CD4-positive, alpha-beta T cell treated with Interleukin-12 subunit alpha and Interleukin-12 subunit beta, for 1 hour (primary cell): ENCODE measurements at places on chromosomes 16 and 17.

GRCh38 chr17:12256380-12256995 is 235.8 kb downstream of the MAP2K4 start:
- DNase-seq: peak; percentile 2

DNA sequence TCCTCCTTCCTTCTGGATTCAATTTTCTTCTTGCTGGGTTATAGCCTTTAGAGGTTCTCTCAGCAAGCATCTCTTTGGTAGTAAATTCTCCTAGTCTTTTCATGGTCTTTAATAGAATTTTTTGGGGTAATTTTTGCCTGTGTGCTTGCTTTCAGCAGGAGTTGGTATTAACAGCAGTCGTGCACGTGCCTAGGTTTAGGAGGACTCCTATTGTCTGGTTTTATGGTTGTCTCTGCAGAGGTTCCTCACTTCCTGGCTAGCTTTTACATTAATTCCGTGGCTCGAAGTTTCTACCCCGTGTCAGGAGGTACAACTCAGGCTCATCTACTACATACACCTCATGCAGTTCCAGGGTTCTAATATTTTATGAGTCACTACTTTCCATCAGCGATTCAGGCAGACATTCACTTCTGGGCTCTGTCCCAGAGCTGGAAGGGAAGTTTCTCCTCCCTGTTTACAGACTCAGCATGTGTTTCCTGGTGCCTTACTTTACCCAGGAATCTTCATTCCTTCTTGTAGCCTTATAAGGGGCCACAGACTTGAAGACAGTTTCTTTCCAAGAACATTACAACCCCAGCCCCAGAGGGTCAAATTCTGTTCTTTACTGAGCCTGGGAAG is 643.6 kb downstream of the HS3ST4 start:
- no peak for DNase-seq

GRCh38 chr17:4600563-4600962 is 16.2 kb downstream of the SMTNL2 start:
- no peak for DNase-seq

GRCh38 chr17:80859002-80859941 is 132.4 kb upstream of the CHMP6 start:
- DNase-seq: no peak

GRCh38 chr17:79364315-79365094 is 246.3 kb downstream of the RBFOX3 start:
- no peak for DNase-seq

- no peak for DNase-seq
Measured at GRCh38 chr16:83308414-83308813, 499.4 kb upstream of the HSBP1 start.

DNA sequence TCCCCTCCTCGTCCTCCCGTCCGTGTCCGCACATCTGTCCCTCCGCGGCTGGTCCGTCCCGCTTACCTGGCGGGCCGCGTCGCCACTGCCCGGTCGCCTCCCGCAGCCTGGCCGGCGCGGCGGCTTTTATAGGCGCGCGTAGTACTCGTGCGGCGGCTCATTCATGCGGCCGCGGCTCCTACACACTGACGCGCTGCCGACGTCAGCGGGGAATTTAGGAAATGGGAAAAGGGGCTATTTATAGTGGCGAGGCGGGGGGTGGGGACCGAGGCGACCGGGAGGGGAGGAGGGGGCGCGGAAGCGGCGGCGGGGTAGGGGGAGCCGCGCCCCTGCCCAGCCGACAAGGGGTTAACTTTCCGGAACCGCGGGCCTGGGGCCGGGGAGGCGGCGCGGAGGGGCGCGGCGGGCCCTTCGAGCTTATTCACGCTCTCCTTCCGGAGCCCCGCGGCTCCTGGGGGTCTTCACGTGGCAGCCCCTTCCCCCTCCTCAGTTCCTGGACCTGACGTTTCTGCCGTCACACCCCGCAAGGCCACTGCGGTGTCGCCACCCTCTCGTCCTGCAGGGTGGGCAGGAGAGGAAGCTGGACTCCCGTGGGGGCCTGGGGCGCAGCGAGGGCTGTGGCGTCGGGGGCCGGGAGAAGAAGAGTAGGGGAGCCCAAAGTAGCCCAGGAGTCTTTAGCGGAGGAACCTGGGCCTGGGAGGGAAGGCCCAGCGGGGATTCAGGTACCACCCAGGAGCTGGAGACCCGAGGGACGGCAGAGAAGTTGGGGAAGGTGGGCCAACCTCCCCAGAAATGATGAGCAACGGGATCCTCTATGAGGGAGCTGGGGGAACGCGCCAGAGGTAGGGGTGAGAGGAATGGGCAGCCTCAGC is 3.6 kb upstream of the HIC1 start:
- no peak for DNase-seq

DNA sequence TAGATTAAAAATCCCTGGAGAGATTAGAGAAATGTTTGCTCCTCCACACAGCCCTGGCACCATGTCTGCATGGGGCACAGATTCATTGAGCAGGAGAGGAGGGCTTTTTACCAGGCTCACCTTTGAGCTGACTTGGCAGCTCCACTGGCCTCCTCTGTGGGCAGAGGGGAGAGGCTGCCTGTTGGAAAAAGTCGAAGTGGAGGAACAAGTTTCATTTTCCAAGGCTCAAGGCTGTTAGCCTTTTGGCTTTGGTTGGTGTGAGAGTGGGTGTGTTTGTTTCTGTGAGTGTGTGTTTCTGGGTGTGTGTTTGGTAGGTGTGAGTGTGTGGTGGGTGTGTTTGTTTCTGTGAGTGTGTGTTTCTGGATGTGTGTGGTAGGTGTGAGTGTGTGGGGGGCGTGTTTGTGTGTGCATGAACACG is 5.6 kb downstream of the TMEM238L start:
- no peak for DNase-seq

GRCh38 chr17:78558181-78558850 is 18.9 kb downstream of the DNAH17 start:
- DNase-seq: no peak

DNA sequence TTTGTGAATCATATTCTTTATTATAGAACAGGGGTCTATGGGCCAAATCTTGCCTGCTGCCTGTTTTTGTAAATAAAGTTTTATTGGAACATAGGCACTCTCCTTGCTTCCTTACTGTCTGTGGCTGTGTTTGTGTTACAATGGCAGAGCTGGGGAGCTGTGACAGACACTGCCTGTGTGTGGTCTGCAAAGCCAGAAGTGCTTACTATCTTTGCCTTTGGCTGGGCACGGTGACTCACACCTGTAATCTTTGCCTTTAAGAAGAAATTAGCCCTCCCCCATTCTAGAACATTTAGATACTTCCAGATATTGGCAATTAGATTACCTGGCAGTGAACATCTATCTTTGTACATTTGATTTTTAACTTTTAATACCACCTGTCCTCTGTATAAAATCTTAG is 308.3 kb downstream of the FOXL1 start:
- no peak for DNase-seq

DNA sequence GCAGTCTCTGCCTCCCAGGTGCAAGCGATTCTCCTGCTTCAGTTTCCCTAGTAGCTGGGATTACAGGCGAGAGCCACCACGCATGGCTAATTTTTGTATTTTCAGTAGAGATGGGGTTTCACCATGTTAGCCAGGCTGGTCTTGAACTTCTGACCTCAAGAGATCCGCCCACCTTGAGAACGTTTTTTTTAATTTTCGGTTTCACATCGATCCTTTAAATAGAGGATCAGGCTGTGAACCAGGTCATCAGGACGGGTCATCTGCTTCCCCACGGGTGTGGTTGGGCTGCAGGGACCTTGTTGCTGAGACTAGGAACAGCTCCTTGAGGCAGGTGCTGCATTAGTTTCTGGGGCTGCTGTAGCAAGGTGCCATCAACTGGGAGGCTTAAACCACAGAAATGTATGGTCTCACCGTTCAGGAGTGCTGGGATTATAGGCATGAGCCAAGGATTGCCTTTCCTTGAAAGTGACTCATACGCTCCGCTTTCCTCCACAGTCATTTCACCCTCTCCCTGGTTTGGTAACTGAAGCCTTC is 7.9 kb upstream of the NAGPA start:
- no peak for DNase-seq

- DNase-seq: peak; percentile 35
Measured at GRCh38 chr16:81481207-81481821, 36.7 kb downstream of the CMIP start.

DNA sequence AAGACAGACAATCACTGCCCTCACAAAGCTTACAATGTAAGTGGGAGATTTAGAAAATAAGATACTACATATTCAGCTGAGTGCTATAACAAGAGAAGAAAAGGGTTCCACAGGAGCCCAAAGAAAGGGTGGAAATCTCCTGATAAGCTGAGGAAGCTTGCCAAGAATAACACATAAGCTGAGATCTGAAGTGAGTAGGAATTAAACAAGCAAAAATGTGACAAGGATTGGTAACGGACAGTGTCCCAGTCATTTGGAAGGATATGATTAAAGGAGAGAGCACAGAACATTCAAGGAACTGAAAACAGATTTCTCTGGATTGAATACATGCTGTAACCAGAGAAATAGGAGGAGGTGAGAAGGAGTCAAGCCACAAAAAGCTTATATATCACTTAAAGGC is 13.0 kb downstream of the CDYL2 start:
- no peak for DNase-seq

DNA sequence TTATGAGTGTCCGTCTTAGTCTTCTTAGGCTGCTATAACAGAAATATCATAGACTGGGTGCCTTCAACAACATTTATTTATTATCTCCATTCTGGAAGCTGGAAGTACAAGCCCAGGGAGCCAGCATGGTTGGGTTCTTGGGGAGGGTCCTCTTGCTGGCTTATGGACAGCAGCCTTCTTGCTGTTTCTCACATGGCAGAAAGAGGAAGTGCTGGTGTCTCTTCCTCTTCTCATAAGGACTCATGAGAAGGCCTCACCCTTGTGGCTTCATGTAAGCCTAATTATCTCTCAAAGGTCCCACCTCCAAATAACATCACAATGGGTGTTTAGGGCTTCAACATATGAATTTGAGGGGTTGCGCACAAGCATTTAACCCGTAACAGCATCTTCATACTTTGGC is 207.0 kb upstream of the COX10 start:
- no peak for DNase-seq

- no peak for DNase-seq
Measured at GRCh38 chr17:72479113-72479512, 358.3 kb downstream of the SOX9 start.

DNA sequence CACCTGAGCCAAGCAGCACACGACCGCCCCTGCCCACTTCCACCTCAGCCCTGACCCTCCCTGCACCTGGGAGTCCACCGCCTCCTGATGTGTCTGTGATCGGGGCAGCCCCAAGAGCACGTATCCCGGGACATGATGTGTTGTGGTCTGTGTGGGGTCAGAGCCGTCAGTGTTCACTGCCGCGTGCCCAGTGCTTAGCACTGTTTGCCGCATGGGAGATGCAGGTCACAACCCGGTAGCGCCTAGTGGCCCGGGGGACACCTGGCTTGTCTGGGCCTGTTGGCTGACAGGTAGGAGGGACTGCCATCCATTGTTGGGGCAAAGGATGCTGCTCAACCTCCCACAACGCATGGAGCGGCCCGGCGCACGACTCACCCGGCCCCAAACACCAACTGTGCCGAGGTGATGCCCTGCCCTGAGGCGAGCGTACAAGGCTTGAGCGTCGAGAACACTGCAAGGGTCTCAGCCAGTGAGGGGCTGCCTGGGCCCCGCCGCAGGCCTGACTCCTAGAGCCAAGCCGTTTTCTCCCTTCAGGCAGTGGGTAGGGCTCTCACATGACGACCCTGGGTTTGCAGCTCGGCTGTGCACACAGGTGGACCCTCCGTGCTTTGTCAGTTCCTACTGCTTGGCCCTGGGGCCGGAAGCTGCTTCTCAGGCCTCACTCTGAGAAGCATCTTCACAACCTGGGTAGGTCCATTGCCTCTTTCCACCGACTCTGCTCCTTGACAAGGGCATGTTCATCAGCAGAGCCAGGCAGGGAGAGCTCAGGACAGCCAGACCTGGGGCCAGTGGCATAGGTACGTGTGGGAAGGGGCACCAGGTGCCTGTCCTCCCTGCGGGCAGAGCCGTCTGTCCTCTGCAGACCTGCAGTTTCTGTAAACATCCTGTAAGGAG is 5.9 kb upstream of the C16orf95 start:
- DNase-seq: no peak

DNA sequence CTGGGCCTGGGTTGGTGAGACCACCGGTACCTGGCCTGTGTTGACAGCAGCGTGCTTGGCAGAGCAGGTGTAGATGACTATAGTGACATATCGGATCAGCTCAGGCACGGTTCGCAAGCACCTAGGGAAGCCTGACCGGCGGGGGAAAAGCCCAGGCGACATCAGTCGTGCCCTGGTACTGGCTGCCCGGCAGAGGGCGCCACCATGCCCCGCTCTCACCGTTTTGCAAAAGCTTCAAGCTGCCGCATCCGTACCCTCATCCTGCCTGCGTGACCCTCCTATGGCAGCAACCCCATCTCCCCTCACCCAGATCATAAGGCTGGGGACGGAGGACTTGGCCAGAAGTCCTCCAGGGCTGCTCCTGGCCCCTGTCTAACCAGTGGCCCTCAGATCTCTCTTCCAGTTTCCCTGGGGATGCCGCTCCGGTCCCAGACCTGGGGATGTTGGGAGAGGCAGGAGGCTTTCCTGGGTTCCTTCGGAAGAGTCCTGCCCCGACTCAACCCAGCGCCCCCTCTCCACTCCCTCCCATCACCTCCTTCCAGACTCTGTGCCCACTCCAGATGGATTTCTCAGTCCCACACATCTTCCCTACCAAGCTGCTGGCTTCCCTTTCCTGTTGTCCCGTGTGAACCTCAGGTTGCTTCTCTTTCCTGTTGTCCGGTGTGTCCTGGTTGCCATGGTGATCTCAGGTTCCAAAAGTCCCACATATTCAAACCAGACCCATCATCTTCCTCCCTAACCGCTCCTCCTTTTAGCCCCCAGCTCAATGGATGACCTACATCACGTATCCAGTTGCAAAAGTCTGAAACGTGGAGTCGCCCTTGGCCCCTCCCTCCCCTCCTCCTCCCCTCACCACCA is 13.7 kb downstream of the ALOX12B start:
- DNase-seq: peak; percentile 90

GRCh38 chr17:75531721-75532072 is 6.2 kb downstream of the LLGL2 start:
- DNase-seq: no peak

GRCh38 chr17:8402921-8403536 is 5.4 kb upstream of the RNF222 start:
- no peak for DNase-seq

GRCh38 chr17:81340607-81341515 is 45.8 kb upstream of the SLC38A10 start:
- DNase-seq: no peak

DNA sequence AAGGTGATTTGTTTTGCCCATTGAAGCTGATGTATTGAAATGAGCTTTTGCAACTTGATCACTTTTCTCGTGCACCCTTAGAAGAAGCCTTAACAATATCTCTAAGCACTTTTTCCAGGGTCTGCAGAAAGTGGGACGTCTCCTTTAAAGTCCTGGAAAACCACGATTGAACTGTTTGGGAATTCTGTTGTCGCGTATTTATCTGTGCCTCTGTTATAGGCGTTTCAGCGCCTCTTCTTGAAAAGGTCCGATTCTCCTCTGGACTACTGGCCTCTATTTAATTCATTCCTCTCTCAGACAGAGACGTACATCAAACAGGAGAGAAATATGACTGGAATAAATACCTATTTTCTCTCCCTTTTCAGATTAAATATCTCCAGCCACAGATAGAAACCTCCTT is 262.4 kb upstream of the PSMD7 start:
- DNase-seq: no peak

DNA sequence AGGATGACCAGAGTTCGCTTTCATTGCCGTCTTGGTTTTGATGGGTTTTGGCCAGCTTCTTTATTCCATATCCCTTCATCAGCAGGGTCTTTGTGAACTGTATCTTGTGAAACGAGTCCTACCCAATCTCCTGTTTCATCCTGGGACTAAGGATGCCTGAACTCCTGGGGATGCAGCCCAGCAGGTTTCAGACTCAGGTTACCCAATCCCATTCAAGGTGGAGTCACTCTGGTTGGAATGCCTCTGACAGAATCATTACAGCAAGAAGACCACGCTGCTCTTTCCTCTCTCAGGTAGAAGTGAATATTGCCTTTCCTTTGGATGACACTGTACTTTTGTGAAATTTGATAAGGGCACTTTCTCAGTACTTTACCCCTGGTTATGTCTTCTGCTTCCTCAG is 98.1 kb downstream of the CDH11 start:
- no peak for DNase-seq
